ENCODE measurements at places on chromosomes 3 and 15.

GRCh38 chr15:90029024-90029423 is 27.9 kb downstream of the ZNF710 start:
- no peak for DNase-seq

DNA sequence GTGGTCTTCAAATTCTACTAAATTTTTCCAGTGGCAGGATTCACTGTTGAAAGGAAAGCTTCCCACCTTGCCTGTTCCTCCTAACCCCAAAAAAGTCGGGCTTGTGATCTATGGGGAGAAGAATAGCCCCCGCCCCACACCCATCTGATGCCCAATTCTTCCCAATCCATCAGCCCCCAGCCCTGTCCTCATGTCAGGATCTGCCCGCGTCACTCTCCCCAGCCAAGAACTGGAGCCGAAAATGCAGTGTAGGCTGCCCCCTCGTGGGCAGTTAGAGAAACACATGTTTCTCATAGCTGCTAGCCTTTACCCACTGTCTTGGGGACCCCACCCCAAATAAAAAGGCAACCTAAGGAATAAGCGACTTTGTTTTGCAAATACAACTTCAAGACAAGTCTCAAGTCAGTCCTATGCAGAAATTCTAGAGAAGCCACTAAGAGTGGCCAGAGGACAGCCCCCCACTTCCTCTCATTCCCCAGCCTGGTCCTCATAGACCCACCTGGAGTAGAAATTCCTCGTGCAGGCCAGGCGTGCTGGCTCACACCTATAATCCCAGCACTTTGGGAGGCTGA is 13.0 kb upstream of the CSK start:
- peak; percentile 62 for DNase-seq

DNA sequence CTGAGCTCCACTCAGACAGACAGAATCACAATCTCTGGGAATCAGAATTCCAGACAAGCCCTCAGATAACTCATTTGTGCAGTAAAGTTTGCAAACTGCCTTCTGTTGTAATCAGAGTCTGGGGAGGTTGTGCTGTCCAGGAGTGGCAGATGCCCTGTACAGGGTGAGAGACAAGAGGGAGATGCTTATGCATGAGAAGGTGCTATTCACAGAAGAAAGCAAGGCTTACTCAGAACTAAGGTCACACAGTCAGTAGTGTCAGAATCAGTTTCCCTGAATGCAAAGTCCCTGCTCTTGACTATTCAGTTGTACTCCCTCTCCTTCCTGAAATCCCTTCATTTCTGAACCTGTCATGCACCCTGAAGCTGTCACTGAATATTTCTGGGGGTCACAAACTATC is 43.7 kb downstream of the SRPRB start:
- no peak for DNase-seq

DNA sequence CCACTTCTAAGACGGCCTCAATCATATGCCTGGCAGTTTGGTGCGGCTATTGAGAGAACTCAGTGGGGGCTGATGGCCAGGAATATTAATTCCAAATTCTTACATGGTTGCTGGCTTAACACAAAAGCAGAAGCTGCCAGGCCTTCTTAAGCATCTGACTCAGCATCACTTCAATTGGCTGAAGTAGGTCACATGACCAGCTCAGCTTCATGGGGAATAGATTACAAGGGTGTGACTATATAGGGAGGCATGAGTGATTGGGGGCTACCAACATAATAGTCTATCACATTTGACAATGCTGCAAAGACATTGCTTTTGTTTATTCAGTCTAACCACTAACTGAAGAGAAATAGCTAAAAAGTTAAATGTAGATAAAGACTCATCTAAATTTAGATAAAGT is 101.6 kb upstream of the ANKRD28 start:
- DNase-seq, result no peak

GRCh38 chr3:191263850-191264249 is 64.8 kb downstream of the OSTN start:
- no peak for DNase-seq

DNA sequence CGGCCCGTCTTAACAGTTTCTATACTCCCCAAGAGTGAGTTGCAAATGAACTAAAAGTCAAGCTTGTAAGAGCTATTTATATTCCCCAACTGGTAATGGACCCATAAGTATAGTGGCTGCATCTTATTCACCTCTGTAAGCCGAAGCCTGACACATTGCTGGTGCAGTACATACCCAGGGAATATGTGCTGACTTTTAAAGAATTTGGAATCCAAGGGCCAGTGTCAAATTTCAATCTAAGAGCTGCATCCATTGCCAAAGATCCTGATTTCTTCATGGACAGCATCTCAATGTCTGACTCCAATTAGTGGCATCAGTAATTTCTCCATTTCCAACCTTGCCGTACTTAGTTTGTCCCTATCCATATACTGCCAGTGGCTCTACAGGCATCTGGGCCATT is 42.0 kb downstream of the FRMD4B start:
- DNase-seq, result no peak

- DNase-seq, result no peak
These were observed 7.7 kb upstream of the ANKRD63 start for GRCh38 chr15:40290545-40290917.

DNA sequence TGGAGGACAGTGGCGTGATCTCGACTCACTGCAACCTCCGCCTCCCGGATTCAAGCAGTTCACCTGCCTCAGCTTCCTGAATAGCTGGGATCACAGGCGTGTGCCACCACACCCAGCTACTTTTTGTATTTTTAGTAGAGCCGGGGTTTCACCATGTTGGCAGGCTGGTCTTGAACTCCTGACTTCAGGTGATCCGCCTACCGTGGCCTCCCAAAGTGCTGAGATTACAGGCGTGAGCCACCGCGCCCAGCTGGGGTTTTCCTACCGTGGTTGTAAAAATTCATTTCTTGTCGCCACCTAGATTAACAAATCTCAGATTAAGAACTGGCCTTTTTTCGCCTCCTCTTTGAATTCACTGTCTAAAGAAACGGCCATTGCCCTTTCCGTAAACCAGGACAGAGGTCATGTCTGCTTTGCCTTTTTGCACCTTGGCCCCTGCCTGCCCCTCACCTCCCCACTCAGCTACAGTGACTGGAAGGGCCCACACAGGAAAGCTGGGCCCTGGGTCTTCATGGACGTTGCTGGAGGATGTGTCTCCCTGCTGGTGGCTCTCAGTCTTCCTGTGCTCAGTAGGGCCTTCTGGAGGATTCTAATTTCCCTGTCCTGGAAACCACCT is 17.2 kb downstream of the ZNF710 start:
- DNase-seq, result no peak

DNA sequence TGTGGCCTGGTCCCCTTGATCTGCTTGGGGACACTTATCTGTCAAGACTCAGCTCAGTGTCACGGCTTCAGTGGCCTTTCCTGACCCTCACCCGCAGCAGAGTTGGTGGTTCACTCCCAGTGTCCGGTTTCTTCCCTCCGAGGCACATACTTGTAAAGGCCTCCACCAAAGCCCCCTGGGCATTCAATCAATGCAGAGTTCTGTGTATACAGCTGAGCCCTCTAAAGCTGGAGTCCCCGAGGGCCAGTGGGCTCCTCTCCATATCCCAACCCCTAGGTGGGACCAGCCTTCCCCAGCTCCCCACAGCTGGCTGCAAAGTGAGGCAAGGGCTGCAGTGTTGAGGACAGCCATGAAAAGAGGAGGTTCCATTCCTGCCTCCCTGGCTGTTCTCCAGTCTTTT is 70.9 kb upstream of the RGMA start:
- DNase-seq, result no peak

GRCh38 chr15:70437882-70438451 is 325.4 kb downstream of the UACA start:
- no peak for DNase-seq

GRCh38 chr15:71252044-71252739 is 136.9 kb downstream of the THSD4 start:
- no peak for DNase-seq

- no peak for DNase-seq
These were observed 40.7 kb downstream of the CNOT10 start for GRCh38 chr3:32725721-32726120.

DNA sequence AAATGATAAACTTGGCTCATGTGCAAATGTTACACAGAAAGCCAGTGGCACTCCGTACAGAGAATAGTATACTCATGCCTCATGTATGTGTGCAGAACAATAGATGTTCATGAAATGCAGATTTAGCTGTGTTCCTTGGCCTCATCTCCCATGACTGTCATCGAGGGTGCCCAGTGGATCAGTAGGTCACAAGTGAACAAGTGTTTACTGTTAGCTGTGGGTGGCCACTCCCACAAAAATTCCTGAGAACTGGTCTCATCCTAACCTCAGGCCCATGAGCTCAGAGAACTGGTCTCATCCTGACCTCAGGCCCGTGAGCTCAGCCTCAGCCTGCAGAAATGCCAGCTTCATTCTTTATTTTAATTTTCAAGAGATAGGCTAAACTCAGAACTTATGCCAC is 124.1 kb downstream of the GADL1 start:
- no peak for DNase-seq

DNA sequence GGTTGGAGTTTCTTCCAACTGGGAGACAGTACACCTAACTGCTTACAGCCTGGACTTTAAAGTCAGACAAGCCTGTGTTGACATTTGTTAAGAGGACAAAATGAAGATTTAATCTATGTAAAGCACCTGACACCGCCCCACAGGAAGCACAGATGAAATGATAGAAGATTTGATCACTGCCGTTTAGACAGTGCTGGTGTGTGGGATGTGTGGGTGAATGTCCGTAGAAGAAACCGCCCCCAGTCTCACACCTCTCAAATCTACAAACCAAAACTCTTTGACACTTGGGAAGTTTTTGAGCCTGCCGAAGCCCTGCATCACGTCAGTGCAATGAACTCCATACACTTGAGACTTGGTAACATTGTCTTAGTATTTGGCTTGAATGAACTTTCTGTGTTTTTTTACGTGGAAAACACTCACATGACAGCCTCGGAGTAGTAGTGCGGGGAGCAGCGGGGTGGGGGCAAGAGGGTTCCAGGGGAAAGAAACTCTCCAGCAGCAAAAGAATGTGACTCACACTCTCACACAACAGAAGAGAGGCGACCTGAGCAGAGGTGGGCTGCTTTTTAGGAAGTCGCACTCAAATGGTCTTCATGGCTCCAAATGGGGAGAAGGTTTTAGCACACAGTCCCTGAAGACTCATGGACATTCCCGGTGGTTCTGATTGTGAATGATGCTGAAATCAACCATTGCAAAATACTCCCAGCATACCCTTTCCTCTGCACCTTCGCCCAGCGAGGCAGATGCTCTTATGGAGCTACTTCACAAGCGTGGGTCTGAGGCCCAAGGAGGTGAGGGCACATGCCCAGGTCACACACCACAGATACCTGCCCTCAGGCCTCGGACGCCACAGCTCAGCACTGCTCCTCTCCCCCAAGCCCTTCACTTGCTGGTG is 79.2 kb downstream of the SRGAP3 start:
- no peak for DNase-seq

- no peak for DNase-seq
These were observed 97.6 kb downstream of the FRMD4B start for GRCh38 chr3:69288161-69288895.

GRCh38 chr15:90879730-90880366 is 4.5 kb upstream of the FES start:
- DNase-seq, result no peak

DNA sequence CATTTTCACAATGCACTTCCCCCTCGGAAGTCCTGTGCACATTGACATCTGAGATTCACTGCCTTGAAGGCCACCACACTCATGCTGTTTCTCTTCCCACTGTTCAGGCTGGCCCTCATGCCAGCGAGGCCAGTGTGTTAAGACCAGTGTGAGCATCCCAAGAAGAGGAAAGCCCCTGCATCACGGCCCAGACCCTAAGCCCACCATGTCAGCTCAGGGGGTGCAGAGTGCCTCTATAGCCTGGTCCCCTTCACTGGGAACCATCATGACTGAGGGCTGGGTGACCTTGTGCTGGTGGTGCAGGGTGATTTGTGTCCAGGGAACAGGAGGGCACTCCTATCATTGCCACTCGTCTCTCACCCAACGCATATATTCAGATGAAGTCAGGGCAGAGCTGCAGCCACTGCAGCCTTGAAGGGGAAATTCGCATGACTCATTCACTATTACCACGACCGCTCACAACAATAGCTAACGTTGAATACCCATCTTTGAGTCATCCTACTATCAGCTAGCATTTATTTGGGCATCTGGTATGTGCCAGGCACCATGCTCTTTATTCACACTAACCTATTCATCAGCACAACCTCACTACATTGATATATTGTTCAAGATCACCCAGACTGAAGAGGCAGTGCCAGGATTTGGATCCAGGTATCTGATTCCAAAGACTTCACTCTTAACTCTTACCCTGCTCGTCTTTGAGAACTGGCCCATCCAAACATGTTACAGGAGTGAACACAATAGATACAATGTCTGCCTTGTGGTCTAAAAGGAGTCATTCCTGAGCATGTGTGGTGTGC is 58.8 kb upstream of the SLC6A11 start:
- DNase-seq, result no peak

DNA sequence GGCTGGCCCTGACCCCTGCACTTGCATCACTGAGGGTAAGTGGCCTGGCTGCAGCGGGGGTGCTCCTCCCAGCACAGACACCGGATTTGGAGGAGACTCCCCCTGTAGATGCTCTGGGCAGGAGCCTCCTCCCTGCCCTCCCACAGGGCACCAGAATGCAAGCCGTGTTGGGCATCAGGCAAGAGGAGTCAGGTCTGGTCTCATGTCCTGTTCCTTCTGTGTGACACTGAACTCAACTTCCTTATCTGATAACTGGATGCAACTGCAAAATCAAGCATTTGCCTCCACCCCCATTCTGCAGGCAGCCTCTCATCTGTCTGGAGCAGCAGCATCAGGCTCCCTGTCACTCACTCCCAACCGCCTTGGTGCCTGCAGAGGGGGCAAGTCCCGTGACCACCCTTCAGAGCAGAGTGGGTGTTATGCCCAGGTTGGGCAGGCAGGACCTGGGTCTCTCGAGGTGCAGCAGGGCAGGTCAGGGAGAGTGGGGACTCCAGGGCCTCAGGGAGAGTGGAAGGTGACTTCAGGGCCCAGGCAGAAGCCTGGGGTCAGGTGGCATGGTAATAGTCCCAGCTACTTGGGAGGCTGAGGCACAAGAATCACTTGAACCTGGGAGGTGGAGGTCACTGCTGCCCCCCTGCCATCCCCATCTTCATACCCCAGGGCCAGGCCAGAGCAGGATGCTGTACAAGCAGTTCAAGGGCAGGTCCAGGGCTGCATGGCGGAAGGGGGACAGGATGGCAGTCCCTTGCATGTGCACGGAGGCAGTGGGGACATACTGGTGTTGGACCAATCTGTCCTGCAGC is 10.5 kb upstream of the RPL29 start:
- no peak for DNase-seq

DNA sequence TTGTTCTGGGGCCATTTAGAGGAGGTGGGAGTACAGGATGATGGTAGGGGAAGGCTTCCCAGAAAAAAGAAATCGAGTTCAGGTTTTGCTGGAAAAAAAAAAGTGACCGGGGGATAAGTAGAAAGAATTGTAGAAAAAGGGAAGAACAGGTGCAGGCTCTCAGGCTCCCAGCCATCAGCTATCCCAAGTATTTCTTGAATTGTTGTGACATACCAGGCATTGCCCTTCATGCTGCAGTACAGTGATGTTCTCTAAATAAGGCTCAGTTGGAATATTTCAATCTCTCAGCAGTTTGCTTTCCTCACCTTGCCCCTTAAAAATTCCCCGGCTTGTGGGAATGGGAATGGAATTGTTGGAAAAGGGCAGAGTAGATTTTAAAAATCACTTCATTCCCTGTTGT is 82.5 kb upstream of the RGMA start:
- no peak for DNase-seq
